Stimulated activated CD4-positive, alpha-beta T cell treated with anti-CD3 and anti-CD28 coated beads, Interleukin-1b, Interleukin-23, amount 100 ng/mL, for 1 hour (primary cell): ENCODE measurements at places on chromosomes 3 and 15.

- no peak for DNase-seq
Observed at GRCh38 chr3:198093112-198093679, 133.2 kb downstream of the LMLN start.

DNA sequence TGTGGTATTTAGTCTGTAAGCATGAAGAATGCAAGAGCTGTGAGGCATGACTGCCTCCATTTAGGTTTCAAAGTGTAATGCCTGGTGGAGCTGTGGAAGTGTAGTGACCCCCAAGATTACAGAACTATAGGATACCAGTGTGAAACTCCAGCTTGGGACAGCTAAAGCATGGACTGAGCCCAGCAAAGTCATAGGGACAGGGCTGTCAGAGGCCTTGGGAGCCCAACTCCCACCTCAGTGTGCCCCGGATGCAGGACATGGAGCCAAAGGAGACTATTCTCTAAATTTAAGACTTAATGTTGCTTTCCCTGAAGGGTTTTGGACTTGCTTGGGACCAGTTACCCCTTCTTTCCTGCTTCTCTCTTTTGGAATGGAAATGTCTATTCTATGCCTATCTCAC is 10.8 kb downstream of the GPR15 start:
- no peak for DNase-seq

DNA sequence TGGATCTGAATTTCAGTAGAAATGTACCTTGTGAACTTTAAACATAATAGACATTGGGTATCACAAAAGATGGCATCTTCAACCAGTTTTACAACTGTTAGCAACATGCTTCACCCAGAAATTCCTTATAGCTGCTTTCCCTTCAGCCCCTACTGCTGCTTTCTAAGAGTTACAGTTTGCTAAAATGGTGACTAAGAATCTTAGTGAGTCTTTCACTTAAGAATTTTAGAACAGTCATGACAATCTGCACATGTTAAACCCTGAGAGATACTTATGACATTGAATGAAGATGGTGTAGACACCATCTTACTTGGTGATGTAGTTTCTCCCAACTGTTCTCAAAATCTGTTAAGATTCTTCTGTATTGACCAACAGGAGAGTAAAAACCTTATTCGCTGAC is 129.7 kb upstream of the UBE2E1 start:
- no peak for DNase-seq

- no peak for DNase-seq
Observed at GRCh38 chr3:42477696-42478095, 24.7 kb upstream of the VIPR1 start.

DNA sequence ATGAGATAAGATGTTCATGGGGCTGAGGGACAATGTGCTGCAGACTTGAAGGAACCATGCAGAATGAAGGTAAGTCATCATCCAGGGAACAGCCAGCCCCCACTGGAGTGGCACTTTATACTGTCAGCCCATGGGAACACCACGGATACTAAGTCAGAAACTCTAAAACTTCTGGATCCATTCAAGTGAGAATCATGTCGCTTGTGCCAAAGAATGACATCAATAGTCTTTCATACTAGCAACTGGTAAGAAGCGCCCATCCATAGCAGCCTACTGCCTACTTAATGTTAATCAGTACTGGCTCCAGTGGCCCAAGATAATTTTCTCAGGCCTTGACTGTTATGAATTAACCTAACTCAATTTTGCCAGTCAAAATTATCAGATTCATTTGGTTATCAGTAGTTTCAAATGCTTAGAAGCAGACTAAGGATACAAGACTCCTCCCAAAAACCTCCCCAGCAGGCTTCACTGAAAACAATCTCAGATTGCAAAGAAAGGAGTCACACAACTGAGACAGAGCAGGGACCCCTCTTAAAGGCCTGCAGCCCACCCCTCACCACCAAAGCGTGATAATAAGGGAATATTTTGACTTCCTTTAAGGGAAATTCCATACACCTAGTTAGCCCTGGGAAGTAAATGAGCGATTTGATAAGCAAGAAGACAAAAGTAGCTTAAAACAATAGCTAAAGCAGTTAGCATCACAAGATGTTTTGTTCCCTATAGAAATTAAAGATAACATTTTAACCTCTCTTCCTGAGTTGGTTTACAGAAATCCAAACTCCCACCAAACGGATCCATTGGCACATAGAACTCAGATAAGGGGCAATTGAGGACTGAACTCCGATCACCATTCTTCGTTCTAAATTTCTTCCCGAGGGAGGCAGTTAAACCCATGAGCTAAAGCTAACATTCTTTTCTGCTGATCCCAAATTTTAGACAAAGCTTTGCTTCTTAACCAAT is 98.8 kb downstream of the TGFBR2 start:
- no peak for DNase-seq

DNA sequence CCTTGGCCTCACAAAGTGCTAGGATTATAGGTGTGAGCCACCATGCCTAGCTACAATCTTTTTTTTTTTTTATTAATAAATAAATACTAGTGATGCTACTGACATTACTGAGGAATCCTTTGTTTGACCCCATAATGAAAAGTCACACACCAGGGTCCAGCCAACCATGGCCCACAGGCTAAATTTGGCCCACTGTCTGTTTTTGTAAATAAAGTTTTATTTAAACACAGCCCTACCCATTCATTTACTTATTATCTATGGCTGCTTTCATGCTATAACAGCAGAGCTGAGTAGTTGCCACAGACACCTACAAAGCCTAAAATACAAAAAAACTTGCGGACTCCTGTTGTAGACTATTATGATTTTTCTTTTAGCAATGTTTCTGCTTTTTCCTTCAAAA is 7.4 kb downstream of the INTS14 start:
- no peak for DNase-seq

DNA sequence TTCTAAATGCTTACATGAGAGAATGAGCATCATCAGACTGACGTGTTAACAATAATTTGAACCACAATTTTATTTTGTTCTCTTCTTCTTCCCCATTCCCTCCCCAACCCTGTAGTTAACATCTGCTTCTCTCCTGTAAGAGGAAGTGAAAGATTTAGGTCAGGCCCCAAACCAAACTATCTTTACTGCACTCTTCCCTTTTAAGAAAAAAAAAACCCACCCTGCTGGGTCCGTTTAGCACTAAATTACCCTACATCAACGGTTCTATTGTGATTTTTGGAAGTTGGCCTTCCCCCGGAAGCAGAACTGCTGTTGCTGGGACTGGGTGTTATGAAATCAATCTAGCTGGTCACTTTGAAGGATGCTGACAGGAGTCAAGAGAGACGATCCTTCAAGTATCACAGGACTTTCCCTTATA is 49.4 kb downstream of the NFKBIZ start:
- DNase-seq: no peak

DNA sequence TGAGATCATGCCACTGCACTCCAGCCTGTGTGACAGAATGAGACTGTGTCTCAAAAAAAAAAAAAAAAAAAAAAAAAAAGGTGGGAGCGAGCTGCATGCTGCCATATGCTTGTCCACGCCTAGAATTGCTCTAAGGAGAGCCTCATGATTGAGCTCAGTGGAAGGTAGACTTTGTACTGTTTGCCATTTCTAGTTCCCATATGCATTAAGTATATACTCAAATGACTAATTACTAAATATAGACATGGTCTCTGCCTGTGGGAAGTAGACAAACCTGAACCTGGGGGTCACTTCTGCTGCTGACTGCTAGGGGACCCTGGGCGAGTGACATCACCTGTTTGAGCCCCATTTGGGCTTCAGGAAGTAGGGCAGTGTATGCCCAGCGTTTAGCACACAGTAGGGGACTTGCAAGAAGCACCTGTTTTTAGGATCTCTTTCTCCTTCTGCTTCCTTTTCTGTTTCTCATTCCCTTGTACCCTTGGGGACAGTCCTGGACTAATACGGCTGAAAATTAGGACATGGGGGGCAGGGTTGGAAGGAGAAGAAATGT is 27.2 kb downstream of the PRKCD start:
- no peak for DNase-seq

- no peak for DNase-seq
Observed at GRCh38 chr3:25863416-25863959, 73.6 kb downstream of the OXSM start.

GRCh38 chr15:48914717-48915116 is 36.8 kb downstream of the EID1 start:
- DNase-seq: no peak

DNA sequence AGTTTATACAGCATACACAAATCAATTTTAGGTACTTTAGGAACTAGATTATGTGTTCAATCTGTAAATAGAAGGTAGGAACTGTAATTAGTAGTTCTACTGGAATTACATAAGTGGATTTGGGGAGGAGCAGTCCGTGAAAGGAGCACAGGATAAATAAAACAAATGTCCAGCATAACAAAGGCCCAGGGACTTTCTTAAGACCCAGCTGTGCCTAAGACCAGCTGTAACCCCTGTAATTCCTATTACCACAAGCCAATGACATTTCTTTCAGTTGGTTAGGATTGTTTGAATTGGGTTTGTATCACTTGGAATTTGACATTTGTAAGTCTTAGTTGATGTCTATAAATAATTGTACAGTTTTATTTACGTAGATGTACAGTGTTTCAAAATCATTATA is 4.8 kb upstream of the ZBTB20 start:
- no peak for DNase-seq

DNA sequence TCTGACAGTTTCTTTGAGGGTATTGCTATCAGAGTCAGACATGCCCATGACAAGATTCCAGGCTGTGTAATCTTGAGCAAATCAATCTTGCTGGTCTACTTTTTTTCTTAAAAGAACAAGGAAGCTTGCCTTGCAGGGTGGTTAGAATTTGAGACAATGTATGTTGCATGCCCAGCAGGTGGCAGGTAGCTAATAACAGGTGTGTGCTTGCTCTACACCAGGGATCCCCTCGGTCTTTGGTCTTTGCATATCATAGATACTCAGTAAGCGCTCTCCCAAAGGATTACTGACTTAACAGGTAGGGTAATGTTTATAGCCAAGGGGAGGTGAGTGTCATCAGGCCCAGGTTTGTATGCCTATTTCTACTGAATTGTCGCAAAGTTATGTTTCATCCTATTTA is 37.3 kb downstream of the CACNA1D start:
- no peak for DNase-seq

DNA sequence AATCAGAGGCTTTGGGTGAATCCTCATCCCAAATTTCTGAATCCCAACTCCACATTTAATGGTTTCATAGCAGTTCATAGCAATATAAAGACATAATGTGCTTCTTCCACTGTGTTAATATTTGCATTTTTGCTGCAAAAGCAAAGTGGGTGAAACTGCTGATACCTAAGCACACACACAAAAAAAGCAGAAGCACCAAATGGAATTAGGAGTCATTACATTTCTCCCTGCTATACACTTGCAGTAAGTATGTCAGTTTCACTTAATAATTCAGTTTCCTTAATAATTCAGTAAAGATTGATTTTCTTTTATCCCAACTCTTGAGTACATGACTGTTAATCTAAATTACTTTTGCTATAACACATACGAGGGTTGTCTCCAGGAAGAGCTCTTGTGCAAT is 48.9 kb upstream of the ALCAM start:
- DNase-seq: no peak

DNA sequence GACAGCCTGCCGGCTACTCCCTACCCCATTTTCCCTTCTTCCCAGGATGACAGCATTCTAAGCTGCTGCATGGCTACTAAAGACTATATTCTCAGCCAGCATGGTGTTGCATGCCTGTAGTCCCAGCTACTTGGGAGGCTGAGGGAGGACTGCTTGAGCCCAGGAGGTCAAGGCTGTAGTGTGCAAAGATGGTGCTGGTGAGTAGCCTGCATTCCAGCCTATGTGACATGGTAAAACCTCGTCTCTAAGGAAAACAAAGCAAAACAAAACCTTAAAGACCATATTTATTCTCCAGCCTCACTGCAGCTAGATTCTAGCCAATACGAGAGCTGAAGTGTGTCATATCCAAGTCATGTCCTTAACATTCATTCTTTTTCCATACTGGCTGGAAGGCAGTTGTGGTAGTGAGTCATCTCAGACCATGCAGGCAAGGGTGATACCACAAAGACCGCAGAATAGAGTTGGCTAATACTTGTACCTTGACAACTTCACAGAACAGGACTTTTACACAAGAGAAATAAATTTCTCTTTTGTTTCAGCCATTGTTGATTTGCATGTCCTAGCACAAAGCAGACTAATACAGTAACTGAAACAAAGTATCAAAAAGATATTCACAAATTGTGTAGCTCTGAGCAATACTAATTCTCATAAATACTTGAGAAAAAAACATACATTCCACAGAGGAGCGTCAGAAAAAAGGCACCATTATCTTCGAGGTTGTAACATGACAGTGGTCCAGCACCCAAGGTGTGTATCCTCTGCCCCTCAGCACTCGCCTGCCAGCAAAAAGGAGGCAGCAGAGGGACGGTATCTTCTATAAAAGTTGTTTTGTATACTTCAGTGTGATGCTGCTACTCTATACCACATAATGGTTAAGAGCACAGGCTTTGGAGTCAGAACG is 14.8 kb downstream of the PBRM1 start:
- no peak for DNase-seq

DNA sequence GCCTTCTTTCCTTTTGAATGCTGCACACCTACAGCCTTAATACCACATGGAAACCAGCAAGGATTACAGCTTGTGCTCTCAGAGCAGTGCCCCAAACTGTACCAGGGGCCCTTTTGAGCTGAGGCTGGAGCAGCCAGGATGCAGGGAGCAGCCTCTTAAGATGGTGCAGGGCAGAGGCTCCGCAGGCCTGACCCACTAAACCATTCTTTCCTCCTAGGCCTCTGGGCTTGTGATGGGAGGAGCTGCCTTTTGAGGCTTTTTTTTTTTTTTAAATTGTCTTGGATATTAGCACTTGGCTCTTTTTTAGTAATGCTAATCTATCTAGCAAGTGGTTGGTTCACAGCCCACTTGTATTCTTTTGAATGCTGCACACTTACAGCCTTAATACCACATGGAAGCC is 37.7 kb downstream of the PFN2 start:
- no peak for DNase-seq

DNA sequence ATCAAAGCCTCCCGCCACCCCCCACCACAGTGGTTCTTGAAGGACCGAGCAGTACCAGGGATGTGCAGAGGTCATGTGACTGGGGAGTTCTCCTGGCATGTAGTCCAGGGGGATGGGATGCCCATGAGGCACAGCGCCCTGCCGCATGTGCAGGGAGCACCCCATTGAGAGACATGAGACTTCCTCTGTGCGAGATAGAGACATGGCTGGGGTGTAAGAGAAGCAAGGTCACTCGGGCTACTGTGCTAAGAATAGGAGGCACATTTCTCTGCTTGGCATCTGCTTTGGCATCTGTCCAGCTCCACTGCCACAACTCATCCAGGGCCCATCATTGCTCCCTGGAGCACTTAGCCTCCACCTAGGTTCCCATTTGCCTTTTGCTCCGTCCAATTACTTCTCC is 2.4 kb upstream of the CYP1A1 start:
- DNase-seq: no peak

- no peak for DNase-seq
Observed at GRCh38 chr3:9135930-9136525, 113.4 kb downstream of the SRGAP3 start.

DNA sequence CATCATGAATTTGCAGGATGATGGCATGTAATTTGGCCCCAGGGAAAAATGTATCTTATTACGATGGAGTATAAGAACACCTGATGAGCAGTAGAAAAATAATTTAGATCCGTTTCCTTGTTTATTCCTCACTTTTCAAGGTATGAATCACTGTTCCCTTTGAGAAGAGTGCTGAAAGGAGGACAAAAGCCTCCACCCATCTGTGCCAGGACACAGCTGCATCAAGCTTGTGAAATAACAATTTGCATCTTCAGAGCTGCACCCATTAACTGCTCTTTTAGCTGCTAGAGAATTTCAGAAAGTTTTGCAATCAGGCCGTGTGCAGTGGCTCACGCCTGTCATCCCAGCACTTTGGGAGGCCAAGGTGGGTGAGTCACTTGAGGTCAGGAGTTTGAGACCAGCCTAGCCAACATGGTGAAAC is 9.6 kb downstream of the CLDND1 start:
- DNase-seq: no peak
